Cortex of kidney (tissue), 1 donor: ENCODE measurements at places on chromosomes 1 and 21.

- DNase-seq: no peak
Observed at GRCh38 chr1:16180291-16180824, 24.5 kb upstream of the EPHA2 start.

DNA sequence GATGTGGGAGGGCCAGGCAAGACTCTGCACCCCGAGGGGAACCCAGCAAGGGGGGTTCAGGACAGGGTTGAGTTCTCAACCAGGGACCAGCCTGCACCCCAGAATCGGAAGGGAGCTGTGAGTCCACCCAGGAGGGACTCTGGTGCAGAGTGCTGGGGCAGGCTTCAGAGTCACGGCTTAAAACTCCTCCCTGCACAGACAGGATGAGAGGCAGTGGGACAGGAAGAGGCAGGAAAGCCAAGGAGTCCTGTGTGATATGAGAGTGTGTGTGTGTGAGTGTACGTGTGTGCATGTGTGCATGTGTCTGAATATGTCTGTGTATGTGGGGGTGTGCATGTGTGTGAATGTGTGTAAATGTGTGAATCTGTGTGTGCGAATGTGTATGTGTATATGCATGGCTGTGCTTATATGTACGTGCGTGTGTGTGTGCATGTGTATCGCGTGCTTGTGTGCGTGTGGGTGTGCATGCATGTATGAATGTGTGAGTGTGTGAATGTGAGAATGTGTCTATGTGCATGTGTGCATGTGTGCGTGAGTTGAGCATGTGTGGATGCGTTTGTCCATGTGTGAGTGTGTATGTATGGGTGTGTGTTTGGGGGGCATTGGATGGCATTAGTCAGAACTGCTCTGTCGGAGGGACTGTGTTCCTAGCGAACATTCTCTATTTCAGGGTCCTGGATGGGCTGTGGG, 52.2 kb downstream of the UMODL1 start:
- no peak for DNase-seq

DNA sequence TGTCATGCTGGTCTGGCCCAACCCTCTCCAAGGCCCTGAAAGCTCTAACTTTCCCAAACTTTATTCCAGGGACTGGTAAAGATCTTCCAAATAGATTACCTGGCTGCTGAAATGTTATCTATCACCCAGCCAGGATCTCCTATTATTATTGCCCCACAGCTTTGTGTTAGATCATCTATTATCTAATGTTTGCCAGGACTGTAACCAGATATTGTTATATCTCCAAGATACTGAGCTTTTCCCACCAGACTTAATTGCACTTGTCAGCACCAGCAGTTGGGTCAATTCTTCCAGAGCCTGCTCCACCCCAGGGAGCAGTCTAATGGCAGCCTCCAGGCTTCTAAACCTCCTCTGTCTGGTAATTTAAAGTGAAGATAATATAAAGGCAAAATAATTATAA, 59.1 kb downstream of the PRDX6 start:
- DNase-seq: no peak

- no peak for DNase-seq
Observed at GRCh38 chr1:161989108-161989507, 34.6 kb downstream of the OLFML2B start.

DNA sequence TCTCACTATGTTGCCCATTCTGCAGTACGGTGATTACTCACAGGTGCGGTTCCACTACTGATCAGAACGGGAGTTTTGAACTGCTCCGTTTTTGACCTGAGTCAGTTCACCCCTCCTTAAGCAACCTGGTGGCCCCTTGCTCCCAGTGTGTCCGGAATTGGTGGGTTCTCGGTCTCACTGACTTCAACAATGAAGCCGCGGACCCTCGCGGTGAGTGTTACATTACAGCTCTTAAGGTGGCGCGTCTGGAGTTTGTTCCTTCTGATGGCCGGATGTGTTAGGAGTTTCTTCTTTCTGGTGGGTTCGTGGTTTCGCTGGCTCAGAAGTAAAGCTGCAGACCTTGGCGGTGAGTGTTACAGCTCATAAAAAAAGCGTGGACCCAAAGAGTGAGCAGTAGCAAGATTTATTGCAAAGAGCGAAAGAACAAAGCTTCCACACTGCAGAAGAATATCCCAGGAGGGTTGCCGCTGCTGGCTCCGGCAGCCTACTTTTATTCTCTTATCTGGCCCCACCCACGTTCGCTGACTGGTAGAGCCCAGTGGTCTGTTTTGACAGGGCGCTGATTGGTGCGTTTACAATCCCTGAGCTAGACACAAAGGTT, 17.6 kb upstream of the PARP1 start:
- no peak for DNase-seq

GRCh38 chr1:9239622-9240401, 5.2 kb downstream of the H6PD start:
- no peak for DNase-seq

- no peak for DNase-seq
Observed at GRCh38 chr1:156540955-156541354, 31.4 kb downstream of the IQGAP3 start.

- no peak for DNase-seq
Observed at GRCh38 chr1:153538315-153538821, 2.4 kb downstream of the S100A5 start.

DNA sequence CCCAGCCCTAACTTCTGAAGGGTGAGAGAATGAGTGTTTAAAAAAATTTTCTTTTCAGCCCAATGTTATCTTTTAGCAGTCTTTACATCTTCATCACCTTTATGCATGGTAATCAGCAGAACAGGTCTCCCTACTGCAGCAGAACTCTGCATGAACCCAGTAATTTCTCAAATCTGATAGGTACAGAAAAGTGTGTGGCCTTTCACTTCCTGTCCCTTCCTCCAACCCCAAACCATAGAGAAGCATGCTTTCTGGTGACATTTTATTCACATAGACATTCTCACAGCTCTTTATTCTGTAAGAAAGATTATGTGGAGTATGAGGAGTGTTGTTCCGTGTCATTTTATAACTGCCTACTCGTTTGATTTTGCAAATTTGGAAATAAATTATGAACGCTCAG, 68.6 kb downstream of the RPAP2 start:
- DNase-seq: no peak

DNA sequence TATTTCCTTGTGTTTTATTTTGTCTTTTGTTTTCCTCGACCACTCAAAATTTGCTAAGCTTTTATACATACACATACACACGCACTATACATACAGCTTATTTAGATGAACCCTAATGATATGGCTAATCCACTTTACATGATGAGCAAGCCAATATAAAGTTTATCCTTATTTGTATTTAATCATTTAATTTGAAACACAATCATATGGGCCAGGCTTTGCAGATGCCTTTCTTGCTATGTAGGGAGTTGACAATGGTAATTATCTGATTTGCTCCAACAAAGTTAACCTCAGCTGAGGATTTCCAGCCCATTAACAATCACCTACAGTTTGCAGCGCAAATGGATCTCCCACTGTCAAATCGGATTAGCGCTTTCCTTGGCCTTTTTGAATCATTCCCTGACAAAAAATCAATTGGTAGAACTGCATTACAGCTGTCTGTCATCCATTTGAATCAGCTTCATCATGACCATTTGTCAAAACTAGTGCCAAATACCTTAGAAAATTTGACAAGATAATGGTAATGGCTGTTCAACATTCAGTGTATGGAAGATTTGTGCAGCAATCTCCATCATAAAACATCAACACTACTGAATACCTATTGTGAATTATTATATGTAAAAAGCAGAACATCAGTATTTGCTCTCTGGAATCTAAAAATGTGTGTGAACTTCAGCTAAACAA, 352.6 kb downstream of the MRPL39 start:
- no peak for DNase-seq

DNA sequence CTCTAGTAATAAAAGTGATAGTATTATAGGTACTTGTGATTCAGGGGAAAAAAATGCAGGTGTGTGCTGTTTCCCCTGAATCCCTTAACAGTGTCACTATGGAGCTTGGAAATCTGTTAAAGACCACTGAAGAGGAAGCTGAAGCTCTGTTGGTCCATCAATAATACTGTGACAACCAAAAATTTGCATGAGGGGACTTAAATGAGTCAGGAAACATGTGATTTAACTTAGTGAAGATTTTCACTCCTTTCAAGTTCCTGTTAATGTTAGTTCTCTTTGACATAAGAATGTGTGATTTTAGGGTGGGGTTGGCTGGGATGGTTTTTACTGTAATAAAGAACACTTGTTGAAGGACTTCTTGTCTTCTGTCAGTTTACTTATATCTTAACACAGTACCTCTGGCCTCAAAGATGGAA, 32.0 kb downstream of the VANGL2 start:
- DNase-seq: no peak

DNA sequence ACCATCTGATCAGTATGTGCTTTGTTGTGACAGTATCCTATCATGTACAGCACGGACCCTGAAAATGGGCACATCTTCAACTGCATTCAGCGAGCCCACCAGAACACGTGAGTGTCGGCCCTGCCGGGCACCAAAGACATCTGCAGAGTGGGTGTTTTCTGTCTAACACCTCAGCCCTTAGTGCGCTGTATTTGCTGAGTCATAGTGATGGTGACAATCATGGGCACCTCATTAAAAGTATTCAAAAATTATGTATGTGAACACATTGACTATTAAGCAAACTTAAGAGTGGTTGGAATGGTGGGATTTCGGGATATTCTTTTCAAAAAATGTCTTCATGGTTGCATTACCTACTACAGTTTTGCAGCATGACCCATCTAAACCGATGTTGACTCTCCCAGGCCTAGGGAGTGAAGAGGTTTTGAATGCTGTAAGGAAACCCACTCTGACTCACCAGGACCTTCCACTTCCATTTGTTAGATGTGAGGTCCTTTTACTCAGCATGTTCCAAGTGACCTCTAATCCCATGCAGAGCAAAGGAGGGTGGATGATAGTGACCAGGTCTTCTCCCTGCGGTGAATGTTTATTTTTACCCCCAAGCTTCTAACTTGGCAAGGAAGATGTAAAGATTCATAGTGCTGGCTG, 20.1 kb downstream of the MGST3 start:
- DNase-seq: no peak

- no peak for DNase-seq
Observed at GRCh38 chr1:53081384-53082066, 19.5 kb downstream of the PODN start.

DNA sequence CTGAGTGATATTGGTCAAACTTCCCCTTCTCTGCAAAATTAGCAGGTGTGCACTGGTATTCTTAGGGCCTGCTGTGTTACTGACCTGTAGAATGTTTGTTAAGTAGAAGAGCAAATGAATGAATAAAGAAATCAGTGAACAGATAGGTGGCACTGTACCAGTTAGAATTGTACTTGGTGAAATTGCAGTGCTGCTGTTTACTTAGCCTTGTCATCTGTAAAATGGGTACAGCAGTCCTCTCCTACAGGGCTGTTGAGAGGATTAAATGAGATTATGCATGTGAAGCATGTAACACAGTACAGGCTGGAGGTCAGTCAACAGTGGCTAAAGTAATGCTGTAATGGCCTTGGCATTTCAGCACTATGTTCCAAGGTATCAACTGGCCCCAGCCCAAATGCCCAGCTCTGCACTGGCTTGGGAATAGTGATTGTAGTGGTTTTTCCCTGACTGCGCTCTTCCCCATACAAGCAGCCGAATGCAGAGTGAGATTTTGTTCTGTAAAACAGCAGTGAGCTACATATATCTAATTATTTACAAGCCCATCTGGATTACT, 10.5 kb downstream of the VANGL1 start:
- DNase-seq: no peak

DNA sequence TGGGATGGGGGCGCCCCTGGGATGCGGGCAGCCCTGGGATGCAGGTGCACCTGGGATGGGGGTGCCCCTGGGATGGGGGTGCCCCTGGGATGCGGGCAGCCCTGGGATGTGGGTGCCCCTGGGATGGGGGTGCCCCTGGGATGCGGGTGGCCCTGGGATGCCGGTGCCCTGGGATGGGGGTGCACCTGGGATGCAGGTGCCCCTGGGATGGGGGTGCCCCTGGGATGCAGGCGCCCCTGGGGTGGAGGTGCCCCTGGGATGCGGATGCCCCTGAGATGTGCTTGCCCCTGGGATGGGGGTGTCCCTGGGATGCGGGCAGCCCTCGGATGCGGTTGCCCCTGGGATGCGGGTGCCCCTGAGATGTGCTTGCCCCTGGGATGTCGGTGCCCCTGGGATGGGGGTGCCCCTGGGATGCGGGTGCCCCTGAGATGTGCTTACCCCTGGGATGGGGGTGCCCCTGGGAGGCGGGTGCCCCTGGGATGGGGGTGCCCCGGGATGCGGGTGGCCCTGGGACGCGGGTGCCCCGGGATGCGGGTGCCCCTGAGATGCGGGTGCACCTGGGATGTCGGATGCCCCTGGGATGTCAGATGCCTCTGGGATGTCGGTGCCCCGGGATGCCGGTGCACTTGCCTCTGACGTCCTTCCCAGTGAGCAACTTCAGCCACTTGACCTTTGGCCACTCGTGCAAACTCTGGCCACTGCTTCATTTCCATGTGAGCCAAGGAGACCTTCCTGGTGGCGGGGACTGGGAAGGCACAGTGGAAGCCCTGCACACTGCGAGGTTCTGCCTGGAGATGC, 37.3 kb upstream of the SLC19A1 start:
- DNase-seq: no peak

DNA sequence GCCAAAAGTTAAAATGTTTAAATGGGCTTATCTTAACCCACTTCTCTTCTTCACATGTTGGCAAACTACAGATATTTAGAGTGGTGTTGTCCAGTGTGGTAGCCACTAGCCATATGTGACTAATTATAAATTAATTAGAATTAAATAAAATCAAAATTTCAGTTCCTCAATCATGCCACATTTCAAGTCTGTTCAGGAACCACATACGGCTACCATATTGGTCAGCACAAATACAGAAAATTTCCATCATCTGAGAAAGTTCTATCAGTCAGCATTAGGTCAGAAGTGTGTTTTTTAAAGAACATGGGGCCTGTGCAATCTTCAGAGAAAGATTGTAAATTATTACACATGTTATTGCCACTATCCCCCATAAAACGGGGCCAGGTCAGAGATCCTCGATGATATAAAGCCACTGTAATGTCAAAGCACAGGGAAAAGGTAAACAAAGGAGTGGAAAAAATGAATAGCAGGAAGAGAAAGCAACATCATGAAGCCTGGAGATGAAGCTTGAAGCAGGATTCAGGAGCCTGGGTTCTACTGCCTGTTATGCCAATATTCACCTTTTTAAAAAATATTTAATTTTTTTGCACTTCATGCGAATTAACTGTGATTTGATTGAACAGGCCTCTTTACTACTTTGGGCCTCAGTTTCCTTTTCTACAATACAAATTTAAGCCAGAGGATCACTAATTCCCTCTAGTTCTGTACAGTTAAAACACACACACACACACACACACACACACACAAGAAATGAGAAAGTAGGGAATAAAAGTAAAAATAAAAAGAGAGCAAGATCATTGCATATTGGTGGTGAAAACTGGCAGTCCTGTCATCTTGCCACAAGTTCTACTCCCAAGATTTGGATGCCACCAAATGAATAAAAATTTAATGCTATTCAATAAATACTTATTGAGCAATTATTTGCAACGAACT, 2.3 kb downstream of the RSBN1 start:
- DNase-seq: no peak
